ENCODE measurements at places on chromosomes 1 and 21.

DNA sequence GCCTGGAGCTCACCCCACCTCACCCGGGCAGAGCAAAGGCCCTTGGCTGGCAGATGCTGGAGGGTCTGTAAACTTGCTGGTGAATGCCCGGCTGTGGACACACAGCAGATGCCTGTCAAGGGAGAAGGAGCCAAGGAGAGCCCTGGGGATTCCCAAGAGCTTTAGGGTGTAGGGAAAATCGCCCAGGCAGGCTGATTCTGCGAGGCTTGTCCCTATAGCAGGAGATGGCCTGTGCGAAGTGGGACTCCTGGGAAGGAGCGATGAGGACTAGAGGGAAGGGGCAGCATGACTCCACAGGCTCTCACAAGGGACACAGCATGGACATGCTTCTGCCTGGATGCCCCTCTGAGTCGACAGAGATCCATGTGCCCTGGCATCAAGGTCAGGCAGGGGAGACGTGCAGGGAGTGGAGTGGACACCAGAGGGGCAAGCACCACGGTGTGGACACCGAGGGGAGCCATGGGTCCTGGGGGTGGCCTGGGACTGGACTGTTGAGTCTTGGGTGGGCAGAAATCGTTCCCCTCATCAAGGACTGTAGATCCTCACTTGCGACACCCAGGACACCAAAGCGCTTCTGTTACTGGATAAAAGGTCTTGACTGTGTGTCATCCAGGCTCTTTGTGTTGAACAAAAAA lies 71.4 kb upstream of the ABCG1 start:
- DNase-seq = no peak

DNA sequence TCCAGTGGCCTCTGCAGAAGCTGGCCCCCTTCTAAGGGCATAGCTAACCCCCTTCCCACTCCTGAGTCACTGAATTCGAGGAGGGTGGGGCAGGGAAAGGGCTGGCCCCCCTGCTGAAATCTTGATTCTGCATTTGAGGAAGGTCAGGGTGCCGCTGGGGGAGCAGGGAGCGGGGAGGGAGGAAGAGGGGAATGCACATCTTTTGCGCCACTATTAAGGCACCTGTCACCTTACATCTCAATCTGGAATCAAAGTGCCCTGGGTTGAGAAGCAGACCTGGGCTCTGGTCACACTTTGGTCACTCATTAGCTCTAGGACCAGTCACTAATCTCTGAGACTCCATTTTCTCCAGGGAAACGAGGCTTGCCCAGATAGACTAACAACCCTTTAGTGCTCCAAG lies 62.0 kb downstream of the TOR1AIP2 start:
- no peak for DNase-seq

- DNase-seq = peak; percentile 22
Observed at GRCh38 chr1:160489513-160490261, 33.4 kb downstream of the SLAMF6 start.

DNA sequence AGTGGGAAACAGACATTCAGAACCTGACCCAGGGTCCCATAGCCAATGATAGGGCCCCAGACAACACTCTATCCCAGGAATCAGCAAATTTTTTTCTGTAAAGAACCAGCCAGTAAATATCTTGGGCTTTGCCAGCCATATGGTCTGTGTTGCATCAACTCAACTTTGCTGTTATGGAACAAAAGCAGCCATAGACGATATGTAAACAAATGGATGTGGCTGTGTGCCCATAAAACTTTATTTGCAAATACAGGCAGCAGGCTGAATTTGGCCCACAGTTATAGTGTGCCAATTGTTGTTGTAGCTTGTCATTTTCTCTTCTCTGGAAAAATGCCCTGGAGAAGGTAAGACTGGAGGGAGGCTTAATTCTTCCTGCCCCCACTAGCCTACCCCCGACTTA lies 431.1 kb upstream of the VAMP3 start:
- DNase-seq = no peak

DNA sequence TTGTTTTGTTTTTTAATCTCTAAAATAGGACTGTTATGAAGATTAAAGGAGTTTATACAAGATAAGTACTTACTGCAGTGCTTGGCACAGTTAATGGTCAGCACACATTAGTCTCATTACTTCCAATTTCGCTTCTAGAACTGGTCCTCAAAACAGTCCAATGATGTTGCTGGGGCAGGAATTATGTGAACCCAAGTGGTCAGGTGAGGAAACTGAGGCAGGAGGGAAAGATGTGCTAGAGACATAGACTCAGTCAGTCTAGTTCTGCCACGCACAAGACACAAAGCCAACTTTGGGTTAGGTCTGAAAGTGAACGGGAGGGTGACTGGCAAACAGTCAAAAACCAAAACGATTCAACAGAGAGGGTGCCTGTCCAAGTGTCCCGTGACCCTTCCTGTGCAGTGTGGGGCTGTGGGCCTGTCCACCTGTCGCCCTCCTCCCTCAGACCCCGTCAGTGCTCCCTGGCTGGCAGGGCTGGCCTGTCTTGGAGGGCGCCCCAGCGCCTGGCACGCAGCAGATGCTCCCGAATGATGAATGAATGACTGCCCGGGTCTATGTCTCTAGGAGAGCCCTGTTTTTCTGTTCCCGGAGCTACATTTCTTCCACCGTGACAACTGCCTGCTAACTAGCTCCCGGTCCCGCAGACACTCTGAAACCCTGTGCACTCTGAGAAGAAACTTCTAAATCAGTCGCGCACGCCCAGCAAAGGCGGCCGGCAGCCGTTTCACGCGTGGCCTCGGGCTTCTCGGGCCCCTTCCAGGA lies 2.4 kb downstream of the LRP8 start:
- DNase-seq = no peak

- no peak for DNase-seq
Observed at GRCh38 chr1:66685265-66685664, 67.0 kb upstream of the DYNLT5 start.

- DNase-seq = no peak
Observed at GRCh38 chr1:157952601-157953000, 40.8 kb upstream of the KIRREL1 start.

- peak; percentile 43 for DNase-seq
Observed at GRCh38 chr21:25895565-25896205, 160.9 kb downstream of the GABPA start.

DNA sequence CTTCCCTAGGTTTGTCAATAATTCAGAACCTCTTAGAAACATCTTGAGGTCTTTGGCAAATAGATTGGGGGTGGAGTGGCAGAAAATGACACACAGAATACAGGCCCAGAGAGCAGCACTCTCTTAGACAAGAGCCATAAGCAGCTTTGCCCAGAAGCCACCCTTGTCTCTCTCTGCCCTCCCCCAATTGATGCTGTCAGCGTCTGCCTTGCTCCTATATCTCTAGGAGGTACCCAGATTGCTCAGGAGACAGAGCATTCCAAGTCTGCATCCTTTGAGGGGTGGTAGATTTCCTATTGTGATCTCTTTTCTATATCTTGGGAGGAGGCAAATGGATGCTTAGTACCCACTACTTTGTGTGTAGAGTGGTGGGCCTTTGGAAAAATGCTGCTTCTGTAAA lies 1.8 kb downstream of the RGL1 start:
- no peak for DNase-seq

DNA sequence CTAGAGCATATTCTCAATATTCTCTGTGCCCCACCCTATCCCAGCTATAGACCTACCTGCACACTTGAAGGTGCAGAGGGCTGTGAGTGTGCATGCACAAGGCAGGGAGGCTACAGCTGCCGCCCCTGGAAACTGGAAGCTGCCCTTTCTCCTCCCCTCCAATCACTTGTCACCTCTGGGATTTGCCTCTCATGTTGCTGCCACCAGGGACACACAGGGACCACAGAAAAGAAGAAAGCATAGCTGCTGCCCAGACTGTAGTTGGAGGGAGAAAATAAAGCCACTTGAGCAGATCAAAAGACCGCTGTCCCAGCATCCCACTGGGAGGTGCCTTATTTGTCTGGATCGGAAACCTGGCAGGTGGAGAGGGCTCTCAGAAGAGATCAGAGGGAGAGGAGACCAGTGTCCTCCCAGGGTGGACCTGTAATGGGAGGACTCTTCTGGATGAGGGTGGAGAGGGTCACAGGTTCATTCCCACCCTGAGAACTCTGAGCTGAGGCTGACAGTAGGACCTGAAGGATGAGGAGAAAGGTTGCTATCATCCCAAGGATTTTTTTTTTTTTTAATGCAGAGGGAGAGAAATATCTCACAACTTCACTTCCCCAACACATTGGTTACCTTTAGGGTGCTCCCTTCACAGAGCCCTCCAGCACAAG lies 7.6 kb upstream of the INPP5B start:
- no peak for DNase-seq

DNA sequence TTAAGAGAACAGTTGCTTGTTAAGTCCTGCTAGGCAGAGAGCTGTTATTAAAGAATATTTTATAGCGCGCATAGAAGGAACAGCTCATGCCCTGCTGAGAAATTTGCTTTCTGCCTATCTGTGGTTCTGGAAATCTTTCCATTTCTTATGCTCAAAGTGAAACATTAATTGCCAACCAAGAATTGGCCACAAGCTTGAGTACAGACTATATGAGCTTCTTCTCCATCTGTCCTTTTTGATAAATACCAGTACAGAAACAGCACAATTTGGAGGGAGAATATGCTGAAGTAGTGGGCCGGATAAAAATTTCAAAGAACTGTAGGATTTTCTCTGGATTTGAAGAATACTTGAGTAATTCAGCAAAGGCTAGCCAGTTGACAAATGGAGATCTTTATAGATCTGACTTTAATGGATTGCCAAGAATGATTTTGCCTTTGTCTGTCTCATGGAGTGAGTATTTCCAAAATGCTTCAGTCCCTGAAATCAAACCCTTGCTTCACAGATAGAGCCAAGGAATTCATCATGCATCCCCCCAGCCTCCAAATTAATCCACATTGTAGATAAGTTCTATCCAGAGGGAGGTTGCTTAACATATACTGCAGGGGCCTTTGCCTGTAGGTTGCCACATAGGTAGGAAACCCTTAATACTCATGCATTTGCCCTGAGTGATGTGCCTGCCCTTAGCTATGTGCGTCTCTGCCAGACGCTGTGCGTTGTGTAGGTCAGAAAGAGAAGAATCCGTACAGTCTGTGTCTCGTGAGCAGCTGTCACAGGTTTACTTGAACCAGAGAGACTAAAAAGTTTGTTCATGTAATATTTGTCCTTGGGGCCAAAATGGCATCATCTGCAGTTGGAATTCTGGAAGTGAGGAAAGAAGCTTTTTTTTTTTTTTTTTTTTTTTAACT lies 44.2 kb downstream of the SMYD2 start:
- no peak for DNase-seq

DNA sequence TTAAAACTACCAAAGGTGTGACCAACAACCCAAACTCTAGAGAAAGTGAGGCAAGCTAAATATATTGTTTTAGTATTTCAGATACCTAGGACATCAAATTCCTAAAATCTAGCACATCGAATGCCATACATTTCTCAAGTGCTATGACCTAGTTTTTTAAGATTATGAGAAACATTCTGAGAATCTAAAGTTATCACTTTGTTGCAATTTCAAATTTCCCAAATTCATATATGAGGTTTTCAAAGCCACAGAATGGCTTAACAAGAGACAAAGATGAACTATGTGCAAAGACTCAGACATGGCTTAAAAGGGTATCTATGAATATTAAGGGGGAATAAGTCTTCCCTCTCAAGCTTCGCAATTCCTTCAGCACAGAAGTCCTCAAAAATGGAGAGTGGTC lies 6.8 kb downstream of the SCYL3 start:
- peak; percentile 43 for DNase-seq

DNA sequence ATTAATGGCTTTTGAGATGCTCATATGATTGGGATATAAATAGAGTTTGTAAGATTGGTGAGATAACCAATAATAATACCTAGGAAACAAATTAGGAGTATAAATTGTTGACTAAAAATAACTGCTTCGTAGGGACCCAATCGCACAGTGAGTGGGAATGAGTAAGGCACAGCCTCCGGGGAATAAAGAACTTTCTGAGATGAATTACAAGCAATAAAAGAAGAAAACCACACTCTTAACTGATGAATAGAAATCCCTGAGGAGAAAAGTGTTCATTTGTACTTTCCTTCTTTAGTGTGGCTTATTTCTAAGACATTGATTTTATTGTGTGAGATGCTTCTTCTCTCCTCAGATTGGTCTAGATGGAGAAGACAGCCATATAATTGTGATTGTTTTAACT lies 443.4 kb upstream of the PRMT6 start:
- peak; percentile 26 for DNase-seq

- no peak for DNase-seq
Observed at GRCh38 chr1:92663775-92664174, 121.1 kb downstream of the EVI5 start.
